Transverse colon (tissue), 4 donors: ENCODE measurements at places on chromosomes 2 and 18. TPM values are rescaled to one million over a fixed set of nuclear protein-coding genes. Genes with fewer than 3 reads are reported as not detected.

The SLC35G4 gene
- total RNA-seq = not detected

The GAREM2 gene
- not detected for total RNA-seq

The ATP6V1C2 gene
- 0.48 TPM for total RNA-seq

- H3K4me1 ChIP-seq = no peaks in the 10 kb centered on the region
- no peaks in the 10 kb centered on the region for H3K36me3 ChIP-seq
- H3K27ac ChIP-seq = no peak overlapping the region
- no peaks in the 10 kb centered on the region for H3K27me3 ChIP-seq
Measured at GRCh38 chr2:226531061-226531810, 268.4 kb downstream of the IRS1 start.

GRCh38 chr2:220601674-220602073 lies 970.4 kb downstream of the EPHA4 start:
- no peak overlapping the region for H3K27ac ChIP-seq
- H3K4me3 ChIP-seq = no peak overlapping the region
- no peaks in the 10 kb centered on the region for H3K27me3 ChIP-seq
- no peak for DNase-seq
- no peaks in the 10 kb centered on the region for H3K36me3 ChIP-seq

DNA sequence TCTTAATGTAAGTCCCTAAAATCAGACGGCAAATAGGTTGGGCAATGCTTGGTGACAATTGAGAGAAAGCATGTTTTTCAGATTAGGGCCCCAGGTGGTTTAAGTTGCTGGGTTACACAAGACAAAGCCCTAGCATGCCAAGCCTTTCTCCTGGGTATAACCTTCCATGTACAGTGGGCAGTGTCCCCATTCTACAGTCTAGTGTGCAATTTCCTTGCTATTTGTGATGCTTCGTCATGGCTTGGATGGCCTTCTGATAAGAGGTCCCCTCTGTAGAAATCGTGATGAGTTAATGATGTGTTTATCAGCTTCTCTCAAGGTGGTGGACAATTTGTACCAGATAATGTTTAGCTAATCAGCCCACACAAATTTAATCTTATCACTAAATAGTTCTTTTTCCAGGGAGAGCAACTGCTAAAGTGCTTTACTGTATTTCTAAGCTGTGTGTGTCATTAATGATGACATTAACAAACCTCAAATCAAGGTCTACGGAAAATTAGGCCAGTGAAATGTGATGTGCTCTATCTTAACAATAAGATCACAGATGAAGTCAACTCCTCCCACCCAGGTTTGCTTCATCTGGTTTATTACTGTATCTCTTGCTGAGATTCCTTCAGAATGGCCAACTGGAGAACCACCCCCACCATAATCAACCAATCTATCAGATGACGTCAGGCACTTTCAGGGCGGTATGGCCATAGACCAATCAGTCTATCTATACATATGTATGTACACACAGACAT lies 61.7 kb downstream of the PLB1 start:
- no peak overlapping the region for H3K4me3 ChIP-seq
- H3K27me3 ChIP-seq = no peaks in the 10 kb centered on the region
- H3K27ac ChIP-seq = no peak overlapping the region
- no peaks in the 10 kb centered on the region for H3K4me1 ChIP-seq

- H3K36me3 ChIP-seq = no peaks in the 10 kb centered on the region
- H3K27ac ChIP-seq = no peak overlapping the region
- H3K4me1 ChIP-seq = no peaks in the 10 kb centered on the region
- H3K4me3 ChIP-seq = no peak overlapping the region
Measured at GRCh38 chr2:241762321-241762932, 14.2 kb upstream of the GAL3ST2 start.

DNA sequence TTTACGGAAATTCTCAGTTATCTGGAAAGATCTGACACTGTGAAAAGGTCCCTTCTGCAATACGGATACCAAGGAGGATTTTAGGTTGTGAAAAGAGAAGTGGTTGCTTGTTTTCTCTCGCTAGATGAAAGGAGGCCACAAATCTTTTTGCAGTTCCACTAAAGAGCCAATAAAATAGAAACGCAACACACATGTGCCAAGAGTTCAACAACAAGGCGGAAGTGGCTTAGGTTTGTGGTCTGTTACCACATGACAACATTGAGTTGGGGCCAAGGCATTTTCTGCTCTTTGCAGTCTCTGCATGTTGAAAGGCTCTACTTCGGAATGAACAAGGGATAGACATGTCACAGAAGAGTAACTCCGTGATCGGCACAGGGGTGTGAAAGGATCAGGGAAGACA lies 115.7 kb upstream of the OSR1 start:
- H3K27ac ChIP-seq = no peak overlapping the region
- DNase-seq = peak; percentile 16
- H3K36me3 ChIP-seq = no peaks in the 10 kb centered on the region
- no peaks in the 10 kb centered on the region for H3K4me1 ChIP-seq
- H3K4me3 ChIP-seq = no peak overlapping the region

- H3K4me3 ChIP-seq = no peak overlapping the region
- H3K36me3 ChIP-seq = no peaks in the 10 kb centered on the region
- H3K27ac ChIP-seq = no peak overlapping the region
- H3K4me1 ChIP-seq = peaks cover 45% of the 10 kb centered on the region
Measured at GRCh38 chr2:45818591-45818990, 167.1 kb downstream of the PRKCE start.

GRCh38 chr2:43853141-43854081 lies 14.6 kb downstream of the ABCG8 start:
- H3K4me1 ChIP-seq = no peaks in the 10 kb centered on the region
- H3K36me3 ChIP-seq = no peaks in the 10 kb centered on the region
- H3K27ac ChIP-seq = no peak overlapping the region
- DNase-seq = no peak
- H3K4me3 ChIP-seq = no peak overlapping the region

DNA sequence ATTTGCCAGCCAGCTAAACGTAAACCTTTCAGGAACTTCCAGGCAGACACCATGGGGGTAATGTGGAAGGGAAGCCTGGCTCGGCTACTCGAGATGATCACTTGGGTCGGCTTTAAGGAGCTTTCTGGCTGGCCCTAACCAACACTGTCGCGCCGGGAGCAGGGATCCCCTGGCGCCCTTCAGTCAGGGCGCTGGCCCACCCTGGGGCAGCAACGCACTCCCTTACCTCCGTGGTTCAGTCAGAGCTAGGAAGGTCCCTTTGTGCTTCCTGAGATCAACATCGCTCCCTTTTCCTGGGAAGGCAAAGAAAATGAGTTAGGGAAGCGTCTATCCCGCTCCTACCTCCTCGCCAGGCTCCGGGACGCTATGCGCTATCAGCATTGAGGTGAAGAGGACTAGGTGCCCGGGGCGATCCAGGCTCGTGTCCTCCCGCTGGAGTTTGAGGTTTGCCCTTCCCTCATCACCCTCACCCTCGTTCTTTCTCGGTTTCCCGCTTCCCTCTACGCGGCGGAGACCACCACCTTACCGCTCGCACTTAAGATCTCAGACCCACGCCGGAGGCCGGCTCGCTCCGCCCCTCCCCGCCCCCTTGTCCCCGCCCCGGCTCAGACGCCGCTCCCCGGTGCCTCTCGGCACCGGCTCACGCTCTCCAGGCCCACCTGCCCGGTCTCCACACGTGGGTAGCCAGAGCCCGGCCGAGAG lies 449 bp upstream of the ATRAID start:
- peaks cover 32% of the 10 kb centered on the region for H3K4me1 ChIP-seq
- no peaks in the 10 kb centered on the region for H3K36me3 ChIP-seq
- no peak for DNase-seq
- H3K27me3 ChIP-seq = no peaks in the 10 kb centered on the region
- H3K27ac ChIP-seq = peak overlapping the region; percentile 98

DNA sequence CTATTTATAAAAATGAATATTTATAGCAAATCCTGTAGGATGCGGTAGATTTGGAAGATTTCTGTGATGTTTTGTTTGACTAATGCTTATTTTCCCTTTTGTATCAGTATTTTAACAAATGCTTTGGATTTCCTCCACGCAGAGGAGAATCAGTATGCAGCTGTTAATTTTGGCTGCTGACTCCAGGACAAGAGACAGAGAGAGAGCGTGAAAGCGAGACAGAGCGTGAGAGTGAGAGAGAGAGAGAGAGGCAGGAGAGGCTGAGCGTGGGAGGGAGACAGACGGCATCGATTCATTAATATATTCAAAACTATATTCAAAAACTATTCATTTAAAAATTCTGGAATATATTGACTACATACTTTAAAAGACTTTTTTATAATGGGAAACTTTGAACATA lies 62.5 kb downstream of the RRM2 start:
- H3K27ac ChIP-seq = no peak overlapping the region
- H3K36me3 ChIP-seq = no peaks in the 10 kb centered on the region
- H3K4me3 ChIP-seq = no peak overlapping the region
- no peaks in the 10 kb centered on the region for H3K27me3 ChIP-seq
- no peak for DNase-seq

GRCh38 chr2:1459727-1460126 lies 46.5 kb downstream of the TPO start:
- H3K36me3 ChIP-seq = no peaks in the 10 kb centered on the region
- no peak overlapping the region for H3K4me3 ChIP-seq
- H3K27me3 ChIP-seq = no peaks in the 10 kb centered on the region
- no peaks in the 10 kb centered on the region for H3K4me1 ChIP-seq
- H3K27ac ChIP-seq = no peak overlapping the region

GRCh38 chr2:133123904-133124303 lies 444.4 kb downstream of the NCKAP5 start:
- H3K27ac ChIP-seq = no peak overlapping the region
- DNase-seq = no peak
- H3K36me3 ChIP-seq = no peaks in the 10 kb centered on the region

GRCh38 chr2:18077704-18078103 lies 199.2 kb downstream of the KCNS3 start:
- H3K4me3 ChIP-seq = no peak overlapping the region
- no peaks in the 10 kb centered on the region for H3K36me3 ChIP-seq
- no peaks in the 10 kb centered on the region for H3K27me3 ChIP-seq
- no peak for DNase-seq
- no peak overlapping the region for H3K27ac ChIP-seq
- H3K4me1 ChIP-seq = no peaks in the 10 kb centered on the region

DNA sequence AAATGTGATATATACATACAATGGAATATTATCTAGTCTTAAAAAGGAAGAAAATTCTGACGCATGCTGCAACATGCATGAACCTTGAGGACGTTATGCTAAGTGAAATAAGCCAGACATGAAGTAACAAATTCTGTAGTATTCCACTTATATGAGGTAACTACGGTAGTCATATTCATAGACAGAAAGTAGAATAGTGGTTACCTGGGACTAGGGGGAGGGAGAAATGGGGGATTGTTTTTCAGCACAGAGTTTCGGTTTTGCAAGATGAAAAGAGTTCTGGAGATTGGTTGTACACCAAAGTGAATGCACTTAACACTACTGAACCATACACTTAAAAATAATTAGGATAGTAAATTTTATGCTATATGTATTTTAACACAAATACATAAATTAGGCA lies 215.9 kb upstream of the FBXO11 start:
- H3K4me1 ChIP-seq = no peaks in the 10 kb centered on the region
- H3K4me3 ChIP-seq = no peak overlapping the region
- DNase-seq = no peak
- H3K36me3 ChIP-seq = no peaks in the 10 kb centered on the region
- no peaks in the 10 kb centered on the region for H3K27me3 ChIP-seq
